Putamen (tissue), 1 donor: ENCODE measurements at places on chromosomes 4 and X.

GRCh38 chr4:72791054-72791453 is 222.0 kb upstream of the ADAMTS3 start:
- no peak for DNase-seq

DNA sequence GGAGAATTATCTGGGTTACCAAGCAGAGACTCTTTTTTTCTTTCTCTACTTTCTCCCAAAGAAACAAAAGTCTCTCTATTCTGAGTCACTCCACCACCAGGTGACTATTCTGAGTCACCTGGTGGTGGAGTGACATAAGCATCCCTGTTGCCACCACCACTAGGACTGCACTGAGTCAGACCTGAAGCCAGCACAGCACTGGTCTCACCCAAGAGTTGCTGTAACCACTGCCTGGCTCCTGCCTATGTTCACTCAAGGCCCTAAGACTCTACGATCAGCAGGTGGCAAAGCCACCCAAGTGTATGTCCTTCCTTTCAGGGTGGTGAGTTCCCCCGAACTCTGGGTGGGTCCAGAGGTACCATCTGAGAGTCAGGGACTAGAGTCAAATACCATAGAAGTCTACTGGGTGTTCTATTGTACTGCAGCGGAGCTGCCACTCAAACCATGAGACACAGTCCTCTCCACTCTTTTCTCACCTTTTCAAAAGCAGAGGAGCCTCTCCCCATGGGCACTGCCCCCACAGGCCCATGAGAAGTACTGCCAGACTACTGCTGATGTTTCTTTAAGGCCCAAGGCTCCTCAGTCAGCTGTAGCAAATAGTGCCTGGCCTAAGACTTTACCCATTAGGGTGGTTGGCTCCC is 209.6 kb upstream of the IRS4 start:
- no peak for DNase-seq

DNA sequence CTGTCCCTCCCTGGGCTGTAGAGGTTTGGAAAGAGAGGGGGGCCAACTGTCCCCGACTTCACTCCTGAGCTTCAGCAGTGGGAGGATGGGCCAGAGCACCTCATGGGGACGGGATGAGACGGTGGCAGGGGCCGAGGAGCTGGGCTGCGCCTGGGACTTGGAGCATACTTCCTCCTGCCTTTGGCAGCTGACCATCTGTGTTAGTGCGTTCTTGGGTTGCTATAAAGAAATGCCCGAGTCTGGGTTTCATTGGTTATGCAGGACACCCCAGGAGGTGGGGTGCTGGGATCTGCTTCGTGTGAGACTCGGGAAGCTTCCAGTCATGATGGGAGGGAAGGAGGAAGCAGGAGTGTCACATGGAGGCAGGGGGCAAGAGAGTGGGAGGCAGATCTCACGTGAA is 7.4 kb downstream of the PSAPL1 start:
- no peak for DNase-seq

GRCh38 chrX:74449322-74449936 is 28.1 kb downstream of the SLC16A2 start:
- no peak for DNase-seq

GRCh38 chrX:110561034-110561433 is 202.4 kb downstream of the RTL9 start:
- DNase-seq = no peak

GRCh38 chr4:180539284-180539683 is 1703.9 kb upstream of the TENM3 start:
- DNase-seq = no peak

DNA sequence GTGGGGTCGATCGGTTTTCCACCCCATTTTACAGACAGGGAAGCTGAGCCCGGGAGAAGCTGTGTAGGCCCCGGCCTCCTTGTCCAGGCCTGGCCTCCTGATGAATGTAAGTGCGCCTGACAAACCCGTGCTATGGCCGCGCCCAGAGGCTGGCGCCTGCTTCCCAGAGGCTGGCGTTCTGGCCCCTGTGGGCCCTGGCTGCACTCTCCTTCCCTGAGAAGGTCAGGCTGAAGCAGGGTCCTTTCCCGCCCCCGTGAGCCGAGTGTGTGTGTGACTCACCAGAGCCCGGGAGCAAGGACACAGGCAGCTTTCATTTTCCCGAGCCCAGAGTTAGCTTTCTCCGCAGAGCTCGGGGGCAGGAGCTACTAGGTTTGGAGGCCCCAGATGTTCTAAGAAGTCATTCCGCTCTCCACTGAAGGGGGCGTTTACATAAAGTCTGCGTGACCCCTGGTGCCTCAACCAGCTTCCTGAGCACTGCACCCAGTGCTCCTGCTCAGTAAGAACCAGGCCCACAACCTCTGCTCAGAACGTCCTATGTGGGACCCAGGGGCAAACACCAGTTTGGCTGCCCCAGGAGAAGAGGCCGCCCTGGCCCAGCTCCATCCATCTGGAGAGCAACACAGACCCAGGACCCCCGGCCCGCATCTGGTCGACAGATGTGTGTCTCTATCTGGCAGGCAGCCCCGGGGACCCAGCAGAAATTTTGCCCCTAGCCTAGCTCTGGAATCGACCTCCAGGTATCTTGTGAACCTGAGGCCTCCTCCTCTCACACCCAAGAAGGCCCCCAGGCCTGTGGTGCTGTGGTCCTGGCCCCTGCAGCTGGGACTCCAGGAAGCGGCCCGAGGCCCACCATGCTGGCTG is 13.6 kb downstream of the UVSSA start:
- DNase-seq = no peak

GRCh38 chr4:146338512-146338911 is 124.2 kb downstream of the REELD1 start:
- DNase-seq = no peak

DNA sequence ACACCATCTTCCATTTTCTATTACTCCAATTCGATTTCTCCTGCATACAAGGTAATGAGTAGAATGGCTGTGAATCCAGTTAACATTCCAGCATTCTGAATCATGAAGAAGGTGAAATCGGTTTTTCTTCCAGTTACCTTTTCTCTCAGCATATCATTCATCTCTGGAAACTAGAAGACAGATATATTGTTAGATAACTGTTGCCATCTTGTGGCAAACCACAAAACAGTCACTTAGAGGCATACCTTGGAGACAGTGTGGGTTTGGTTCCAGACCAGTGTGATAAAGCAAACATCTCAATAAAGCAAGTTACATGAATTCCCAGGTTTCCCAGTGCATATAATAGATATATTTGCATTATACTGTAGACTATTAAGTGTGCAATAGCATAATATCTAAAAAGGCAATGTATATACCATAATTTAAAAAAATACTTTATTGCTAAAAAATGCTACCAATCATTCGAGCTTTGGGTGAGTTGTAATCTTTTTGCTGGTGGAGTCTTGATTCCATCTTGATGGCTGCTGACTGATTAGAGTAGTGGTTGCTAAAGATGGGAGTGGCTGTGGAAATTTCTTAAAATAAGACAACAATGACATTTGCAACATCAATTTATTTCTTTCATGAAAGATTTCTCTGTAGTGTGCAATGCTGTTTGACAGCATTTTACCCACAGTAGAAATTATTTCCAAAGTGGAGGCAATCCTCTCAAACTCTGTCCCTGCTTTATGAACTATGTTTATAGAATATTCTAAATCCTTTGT is 82.1 kb downstream of the SLC39A8 start:
- peak; percentile 40 for DNase-seq

DNA sequence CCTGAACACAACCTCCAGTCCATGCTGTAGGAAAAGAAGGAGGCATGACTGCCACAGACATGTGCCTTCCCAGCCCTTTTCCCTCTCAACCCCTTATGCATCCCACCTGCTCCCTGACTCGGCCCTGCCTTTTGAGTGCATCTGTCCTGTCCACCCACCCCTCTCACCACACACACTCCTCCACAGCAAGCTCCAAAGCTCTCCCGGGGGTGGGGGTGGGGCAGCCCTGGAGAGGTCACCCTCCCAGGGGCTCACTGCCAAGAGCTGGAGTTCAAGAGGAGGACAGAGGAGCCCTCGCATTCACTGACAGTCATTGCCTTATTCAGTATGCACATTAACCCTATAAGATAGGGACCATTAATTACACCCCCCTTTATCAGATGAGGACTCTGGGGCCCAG is 46.6 kb upstream of the MAMLD1 start:
- DNase-seq = no peak

- DNase-seq = no peak
Observed at GRCh38 chr4:94889523-94889922, 131.8 kb downstream of the BMPR1B start.
